ENCODE measurements at places on chromosomes 4 and X.

DNA sequence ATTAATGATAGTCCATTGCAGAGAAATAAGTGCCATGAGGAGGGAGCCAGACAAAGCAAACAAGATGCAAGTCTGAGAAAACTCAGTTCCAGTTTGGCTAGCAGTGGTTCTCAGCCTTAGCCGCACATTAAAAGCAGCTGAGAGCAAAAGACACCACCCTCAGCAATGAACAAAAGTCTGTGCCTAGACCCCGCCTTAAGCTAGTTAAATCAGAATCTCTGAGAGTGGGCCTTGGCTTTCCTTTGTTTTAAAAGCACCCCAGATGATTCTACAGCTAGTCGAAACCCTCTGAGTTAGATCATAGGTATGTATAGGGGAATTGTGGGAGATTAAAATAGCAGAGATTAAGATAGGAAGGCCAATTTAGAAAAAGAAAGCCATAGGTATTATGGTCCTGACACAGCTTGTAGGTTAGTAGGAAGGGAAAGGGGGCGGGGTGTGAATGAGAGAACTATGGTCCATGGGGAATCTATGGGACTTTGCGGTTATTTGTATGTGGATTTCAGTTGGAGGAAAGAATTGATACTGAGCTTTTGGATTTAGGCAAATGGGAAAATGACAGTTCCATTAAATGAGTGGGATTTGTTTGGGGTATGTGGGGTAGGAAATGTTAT is 12.0 kb downstream of the SPRY1 start:
- DNase-seq: no peak

DNA sequence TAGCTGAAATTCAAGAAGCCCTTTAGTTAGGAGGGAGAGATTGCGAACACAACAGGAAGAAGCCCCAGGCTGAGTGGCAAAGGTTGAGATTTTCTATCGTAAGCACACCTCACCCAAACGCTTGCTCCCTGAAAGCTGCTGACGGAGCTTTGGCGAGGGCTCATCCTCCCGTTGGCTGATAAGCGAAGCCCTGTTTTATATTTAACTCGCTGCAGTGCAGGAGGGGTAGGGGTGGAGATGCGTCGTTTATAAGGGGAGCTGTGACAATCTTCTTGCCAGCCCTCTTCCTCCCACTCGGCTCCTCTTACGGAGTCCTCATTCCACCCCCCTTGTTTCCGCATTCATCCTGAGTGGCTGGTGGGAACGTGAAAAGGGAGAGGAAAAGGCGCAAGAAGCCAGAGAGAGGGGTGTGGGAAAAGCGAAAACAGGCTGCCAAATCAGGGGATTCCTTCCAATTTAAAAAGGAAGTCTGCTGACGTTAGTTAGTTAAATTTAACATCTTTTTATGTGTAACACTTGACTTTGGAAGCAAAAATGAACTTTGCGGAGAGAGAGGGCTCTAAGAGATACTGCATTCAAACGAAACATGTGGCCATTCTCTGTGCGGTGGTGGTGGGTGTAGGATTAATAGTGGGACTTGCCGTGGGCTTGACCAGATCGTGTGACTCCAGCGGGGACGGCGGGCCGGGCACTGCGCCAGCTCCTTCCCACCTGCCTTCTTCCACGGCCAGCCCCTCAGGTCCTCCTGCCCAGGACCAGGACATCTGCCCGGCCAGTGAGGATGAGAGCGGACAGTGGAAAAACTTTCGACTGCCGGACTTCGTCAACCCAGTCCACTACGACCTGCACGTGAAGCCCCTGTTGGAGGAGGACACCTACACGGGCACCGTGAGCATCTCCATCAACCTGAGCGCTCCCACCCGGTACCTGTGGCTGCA is at the start of gene ENPEP:
Gene ENPEP, plus strand, starts transcription at position 275 of the 938 bp plus-strand sequence. Its CDS starts 260 bp downstream, at position 535.
- no peak for DNase-seq

DNA sequence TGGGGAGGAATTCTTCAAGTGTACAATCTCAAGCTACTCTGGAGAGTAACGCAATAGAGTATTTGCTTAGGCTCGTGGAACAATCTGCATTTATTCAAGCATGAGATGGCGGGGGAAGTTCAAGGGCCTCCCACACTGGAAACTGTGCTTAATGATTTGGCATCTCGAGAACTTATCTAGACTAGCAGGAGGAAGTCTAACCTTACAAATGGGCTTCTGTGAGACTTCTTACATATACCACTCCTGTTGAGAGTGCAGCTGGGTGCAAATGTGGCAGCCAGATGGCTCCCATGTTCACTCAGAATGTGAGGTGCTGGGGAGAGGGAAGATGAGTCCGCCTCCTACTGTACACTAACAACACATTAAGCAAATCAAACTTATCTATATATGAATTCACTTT is 29.3 kb upstream of the PTPN13 start:
- DNase-seq: no peak

DNA sequence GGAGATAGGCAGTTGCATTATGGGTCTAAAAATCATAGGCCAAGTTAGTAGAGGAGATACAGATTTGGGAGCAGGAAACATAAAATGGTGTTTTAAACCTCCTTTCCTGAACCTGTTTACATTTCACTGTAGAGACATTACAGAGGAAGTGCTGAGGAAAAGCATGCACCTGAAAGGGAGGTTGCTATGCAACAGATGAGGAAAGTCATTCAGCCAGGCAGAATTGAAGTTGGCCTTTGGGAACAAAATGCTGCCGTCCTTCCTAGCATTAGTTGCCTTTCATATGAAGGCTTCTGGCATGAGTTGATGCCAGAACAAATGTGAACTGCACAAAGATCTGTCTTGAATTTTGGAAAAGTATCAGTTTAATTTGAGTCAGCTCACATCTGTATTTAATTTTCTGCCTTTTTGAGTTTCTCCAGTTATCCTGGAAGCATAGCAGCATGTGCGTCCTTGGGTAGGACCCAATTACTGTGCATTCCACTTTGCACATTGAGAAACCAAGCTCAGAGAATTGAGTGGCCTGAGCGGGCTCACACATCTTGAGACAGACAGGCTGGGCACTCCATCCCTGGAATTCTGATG is 38.2 kb downstream of the MAGED1 start:
- peak; percentile 41 for DNase-seq

GRCh38 chrX:13055486-13055885 is 11.1 kb upstream of the FAM9C start:
- DNase-seq: no peak

- DNase-seq: no peak
These were observed 29.1 kb downstream of the MAGED1 start for GRCh38 chrX:51922561-51922960.

DNA sequence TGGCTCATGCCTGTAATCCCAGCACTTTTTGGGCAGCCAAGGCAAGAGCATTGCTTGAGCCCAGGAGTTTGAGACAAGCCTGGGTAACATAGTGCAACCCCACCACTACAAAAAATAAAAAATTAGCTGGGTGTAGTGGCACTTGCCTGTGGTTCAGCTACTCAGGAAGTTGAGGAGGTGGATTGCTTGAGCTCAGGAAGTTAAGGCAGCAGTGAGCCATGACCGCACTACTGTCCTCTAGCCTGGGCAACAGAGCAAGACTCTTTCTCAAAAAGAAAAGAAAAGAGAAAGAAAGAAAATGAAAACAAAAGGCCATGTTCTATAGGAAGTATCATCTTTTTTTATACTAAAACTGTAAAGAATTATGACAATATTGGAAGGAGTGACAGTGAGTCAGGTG is 38.5 kb downstream of the NEK1 start:
- DNase-seq: no peak

DNA sequence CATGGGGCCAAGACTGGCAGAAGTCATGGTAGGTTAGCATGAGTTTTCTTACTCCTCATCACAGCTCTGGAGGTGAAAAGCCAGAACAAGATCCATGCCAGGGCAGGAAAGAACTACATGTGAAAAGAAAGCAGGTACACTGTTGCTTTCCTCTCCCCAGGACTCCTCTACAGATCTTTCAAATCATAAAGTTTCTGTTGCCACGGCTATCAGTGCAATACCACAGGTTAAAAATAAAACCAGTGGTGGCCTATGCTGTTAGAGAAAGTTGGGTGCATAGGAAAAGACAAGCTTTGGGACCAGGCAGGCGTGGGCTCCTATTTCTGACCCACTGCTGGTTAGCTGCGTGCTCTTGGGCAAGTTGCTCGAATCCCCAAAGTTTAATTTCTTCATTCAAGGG is 81.4 kb downstream of the SH3RF1 start:
- DNase-seq: no peak

DNA sequence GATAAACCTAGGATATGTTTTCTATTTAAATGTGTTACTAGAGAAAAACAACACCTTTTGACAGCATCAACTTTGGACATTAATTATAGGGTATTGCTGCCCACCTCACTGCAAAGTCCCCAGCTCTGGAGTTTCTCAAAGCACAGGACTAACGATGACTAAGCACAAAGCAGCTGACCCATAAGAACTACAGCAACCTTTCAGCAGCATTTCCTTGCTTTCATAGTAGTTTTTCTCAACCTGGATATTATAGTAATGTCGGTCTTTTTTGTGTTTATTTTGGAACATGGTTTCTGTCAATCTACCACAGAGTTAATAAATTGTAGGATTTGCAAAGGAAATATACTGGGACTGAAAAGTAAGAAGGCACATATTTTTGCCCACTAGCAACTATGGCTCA is 21.5 kb downstream of the HHIP start:
- DNase-seq: no peak

- DNase-seq: no peak
These were observed 100.3 kb upstream of the RPL34 start for GRCh38 chr4:108519911-108520601.

DNA sequence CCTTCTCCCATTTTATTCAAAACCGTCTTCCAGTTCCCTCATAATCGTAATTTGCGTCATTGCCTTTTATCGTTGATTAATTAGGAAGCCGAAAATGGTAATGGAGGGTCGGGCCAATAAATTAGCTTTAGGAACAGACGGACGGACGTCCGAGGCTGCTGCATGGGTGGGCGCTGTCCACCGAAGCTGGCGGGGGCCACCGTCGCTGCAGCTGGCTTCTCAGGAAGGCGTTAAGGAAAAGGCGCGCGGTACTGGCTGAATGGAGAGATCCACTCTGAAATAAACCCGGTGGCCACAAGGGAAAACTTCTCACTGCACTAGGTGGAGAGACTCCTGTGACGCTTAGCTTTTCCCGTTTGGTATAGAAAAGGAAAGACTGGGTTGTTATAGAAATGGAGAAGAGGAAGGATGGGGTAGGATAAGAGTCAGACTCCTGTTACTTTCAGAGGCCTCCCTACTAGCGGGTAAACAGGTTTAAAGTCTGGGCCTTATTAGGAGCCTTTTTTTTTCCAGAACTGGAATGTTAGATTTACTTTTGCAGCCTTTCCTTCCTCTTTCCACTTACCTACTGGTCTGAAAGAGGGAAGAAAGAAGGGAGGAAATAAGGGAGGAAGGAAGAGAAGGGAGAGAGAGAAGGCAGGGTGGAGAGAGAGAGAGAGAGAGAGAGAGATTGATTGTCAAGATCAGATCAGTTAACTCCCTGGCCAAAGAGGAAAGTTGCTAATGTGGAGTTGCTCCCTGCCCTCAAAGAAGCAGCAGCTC is 11.3 kb upstream of the PRDM8 start:
- DNase-seq: no peak

DNA sequence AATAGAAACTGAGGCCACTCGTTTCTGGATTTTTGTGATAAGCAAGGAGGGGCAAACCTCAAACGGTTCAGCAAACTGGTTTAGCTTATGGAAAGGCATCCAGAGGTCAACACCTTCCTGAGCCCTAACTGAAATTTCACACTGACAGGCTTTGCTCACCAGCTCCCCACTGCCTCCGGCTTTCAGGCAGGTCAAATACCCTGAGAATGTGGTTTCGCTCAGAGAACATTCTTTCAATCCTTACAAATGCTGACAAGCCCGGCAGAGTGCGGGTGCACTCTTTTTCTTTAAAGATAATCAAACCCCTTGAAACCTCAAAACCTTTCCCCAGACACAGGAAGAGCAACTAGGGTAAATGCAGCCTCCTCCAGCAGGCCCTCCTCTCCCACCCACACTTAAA is 41.5 kb downstream of the CD40LG start:
- no peak for DNase-seq

Measured in NCI-H1092 treated with DMSO at 0.1 percent for 48 hours (cell line).